CD14-positive monocyte (primary cell): ENCODE measurements at places on chromosomes 12 and 14. TPM values are rescaled to one million over a fixed set of nuclear protein-coding genes. Genes with fewer than 3 reads are reported as not detected.

POTEM gene
- polyA plus RNA-seq, result not detected

RPL41 gene
- 2,986 TPM for polyA plus RNA-seq

RIPK3 gene
- polyA plus RNA-seq, result 11.7 TPM

SYNDIG1L gene
- not detected for polyA plus RNA-seq

ASCL1 gene
- polyA plus RNA-seq, result not detected

KRT80 gene
- 0.31 and 0.37 TPM in 2 replicates for polyA plus RNA-seq

IL22 gene
- not detected for polyA plus RNA-seq

SLC25A47 gene
- polyA plus RNA-seq, result not detected in 2 replicates

FOXN4 gene
- not detected in 2 replicates for polyA plus RNA-seq

NGB gene
- not detected for polyA plus RNA-seq

CRACR2A gene
- polyA plus RNA-seq, result 2.8 TPM

AGAP2 gene
- 3.4 and 5.1 TPM in 2 replicates for polyA plus RNA-seq

KRT78 gene
- polyA plus RNA-seq, result not detected
